ENCODE measurements at places on chromosomes 11 and 22.

DNA sequence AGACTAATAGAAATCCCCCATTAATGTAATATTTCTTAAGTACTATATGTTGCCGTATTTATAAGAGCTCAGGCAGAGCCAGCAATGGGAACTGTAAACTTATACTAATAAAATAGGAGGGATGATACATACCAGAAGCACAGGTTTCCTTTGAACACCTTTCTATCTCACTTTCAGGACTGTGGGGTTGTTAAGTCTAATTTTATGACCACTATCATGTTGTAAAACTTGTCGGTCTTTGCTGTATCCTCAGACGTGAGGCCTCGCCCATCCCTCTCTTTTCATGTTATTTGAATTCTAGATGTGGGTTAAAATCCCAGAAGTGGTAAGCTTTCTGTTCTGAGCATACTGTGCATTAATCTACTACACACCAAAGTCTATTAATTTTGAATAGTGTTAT, 1083.5 kb upstream of the TENM4 start:
- DNase-seq = no peak

- DNase-seq = no peak
Observed at GRCh38 chr22:36245805-36246356, 6.6 kb upstream of the APOL2 start.

GRCh38 chr11:71365626-71366025, 82.6 kb downstream of the DHCR7 start:
- no peak for DNase-seq

DNA sequence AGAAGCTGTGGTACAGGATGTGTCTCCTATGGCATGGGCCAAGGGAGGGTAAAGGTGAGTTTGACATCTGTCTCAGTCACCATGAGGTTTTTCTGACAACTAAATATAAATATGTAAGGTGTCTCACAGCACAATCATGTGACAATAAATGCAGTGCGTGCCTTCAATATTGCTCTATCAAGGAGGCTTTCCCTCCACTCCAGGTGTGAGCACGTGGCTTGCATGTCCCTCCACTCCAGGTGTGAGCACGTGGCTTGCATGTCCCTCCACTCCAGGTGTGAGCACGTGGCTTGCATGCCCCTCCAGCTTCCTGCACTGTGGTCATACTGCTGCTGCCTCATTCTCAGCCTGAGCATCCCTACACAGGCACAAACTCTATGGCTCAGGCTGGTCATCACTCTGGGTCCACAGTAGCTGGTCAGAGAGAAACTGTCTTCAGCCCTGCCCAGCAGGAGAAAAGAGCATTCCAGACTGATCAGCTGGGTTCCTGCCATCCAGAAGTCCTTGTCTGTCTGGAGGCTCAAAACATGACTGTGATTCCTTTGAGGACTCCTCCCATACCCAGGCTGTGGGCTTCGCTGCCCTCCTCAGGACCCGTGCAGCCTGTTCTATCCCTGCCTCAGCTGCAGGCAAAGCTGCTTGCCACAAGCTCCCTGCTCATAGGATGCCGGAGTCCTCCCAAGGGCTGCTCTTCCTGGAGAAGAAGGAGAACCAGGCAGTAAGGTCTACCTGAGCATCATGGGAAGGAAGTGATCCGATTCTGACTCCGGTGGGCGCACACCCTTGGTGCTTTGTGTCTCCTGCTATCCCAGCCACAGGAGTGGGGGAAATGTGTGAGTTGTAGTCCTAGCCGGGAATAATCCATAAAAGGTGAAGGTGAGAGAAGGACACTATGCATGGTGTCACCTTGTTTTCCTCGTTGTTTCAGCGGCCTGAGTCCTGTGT, 33.4 kb upstream of the VPREB1 start:
- no peak for DNase-seq

- DNase-seq = no peak
Observed at GRCh38 chr11:2940921-2941821, 12.0 kb upstream of the PHLDA2 start.

DNA sequence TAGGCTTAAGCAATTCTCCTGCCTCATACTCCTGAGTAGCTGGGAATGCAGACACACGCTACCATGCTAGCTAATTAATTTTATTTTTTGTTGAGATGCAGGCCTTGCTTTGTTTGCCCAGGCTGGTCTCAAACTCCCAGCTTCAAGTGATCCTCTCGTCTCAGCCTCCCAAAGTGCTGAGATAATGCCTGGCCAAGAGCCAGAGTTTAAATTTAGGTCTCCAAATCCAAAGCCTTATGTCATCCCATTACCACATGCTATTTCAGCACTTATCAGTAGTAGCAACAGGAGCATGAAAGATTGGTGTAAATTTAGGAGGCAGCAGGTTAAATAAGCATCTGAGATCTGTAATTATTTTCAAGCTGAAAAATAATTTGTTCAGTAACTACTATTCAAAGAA, 326.1 kb upstream of the ANO5 start:
- DNase-seq = no peak

DNA sequence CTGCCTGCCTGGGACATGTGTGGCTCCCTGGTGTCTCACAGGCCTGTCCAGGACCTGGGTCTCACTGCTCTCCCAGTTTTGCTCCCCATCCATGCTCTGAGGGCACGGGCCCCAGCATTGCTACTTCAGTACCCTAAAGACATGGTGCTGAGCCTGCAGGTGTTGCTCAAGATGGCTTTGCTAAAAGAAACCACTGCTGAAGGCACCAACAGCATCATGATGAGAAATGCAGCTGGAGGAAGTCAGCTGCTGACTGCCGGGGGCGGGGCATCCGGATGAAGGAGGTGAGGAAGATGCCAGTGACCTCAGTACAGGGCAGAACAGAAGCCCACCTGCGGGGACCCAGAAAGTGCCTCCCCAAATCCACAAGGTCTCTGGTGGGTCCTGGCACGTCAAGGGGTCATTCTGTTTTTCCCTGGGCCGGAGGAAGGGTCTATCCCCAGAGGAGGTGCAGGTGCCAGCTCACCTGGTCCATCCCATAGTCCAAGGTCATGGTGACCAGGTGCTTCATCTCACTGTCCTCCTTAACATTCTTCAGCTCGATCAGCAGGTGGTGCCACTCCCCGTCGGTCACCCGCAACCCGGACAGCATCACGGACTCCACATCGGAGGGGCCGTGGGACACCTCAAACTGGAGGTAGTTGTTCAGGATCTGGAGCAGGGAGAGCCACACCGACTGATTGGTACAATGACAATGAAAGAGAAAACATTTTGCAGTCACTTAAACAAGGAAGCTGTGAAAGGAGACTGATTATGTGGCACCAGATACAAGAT, 63.9 kb downstream of the TRMU start:
- DNase-seq = no peak

- no peak for DNase-seq
Observed at GRCh38 chr11:108890482-108891105, 225.7 kb downstream of the DDX10 start.

GRCh38 chr11:44941259-44942021, 9.2 kb downstream of the TP53I11 start:
- DNase-seq = no peak

DNA sequence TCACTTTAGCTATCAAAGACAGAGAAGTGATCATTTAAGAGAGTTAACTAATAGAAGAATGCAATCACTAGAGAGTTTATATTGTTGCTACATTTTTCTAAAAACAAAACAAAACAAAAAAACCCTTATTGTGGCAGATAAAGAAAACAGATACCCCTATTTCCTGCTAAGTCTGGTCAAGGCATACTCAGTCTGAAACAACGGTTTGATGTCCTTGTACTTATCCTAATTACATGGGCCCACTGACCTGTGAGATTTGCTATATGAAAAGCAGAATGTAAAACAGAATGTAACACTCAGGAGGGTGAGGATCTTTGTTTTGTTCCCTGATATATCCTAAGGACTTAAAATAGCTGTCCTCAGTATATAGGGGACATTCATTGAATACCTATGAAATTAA, 24.6 kb downstream of the MAML2 start:
- DNase-seq = no peak

DNA sequence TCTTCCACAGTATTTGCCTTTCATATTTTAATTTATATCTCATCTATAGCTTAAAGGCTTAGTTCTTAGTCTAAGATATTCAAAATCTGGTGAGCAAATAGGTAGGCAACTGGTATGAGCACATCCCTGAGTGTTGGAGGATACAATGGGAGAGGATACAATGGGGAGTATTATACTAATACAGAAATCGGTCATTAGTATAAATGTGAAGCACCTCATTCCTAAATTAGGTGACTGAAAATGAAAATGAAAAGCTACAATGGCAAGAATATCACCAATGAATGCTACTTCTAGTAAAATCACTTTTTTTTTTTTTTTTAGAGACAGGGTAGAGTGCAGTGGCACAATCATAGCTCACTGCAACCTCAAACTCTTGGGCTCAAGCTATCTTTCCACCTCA, 21.0 kb downstream of the ENTHD1 start:
- DNase-seq = no peak

- no peak for DNase-seq
Observed at GRCh38 chr22:45518580-45518991, 15.9 kb downstream of the FBLN1 start.

DNA sequence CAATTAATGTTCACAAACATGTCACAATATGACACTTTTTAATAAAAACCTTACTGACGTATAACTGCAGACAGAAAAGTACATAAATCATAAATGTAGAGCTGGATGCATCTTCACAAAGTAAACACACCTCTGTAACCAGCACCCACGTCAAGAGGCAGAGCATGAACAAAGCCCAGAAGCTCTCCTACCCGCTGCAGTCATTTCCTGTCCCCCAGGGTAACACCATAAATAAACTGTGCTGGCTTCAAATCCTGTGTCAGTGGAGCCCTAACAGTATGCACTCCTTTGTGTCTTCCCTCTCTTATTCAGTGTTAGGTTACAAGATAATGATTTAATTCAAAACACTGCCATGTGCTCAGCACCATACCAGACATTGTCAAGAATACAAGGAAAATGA, 5.7 kb downstream of the SYT13 start:
- DNase-seq = no peak

DNA sequence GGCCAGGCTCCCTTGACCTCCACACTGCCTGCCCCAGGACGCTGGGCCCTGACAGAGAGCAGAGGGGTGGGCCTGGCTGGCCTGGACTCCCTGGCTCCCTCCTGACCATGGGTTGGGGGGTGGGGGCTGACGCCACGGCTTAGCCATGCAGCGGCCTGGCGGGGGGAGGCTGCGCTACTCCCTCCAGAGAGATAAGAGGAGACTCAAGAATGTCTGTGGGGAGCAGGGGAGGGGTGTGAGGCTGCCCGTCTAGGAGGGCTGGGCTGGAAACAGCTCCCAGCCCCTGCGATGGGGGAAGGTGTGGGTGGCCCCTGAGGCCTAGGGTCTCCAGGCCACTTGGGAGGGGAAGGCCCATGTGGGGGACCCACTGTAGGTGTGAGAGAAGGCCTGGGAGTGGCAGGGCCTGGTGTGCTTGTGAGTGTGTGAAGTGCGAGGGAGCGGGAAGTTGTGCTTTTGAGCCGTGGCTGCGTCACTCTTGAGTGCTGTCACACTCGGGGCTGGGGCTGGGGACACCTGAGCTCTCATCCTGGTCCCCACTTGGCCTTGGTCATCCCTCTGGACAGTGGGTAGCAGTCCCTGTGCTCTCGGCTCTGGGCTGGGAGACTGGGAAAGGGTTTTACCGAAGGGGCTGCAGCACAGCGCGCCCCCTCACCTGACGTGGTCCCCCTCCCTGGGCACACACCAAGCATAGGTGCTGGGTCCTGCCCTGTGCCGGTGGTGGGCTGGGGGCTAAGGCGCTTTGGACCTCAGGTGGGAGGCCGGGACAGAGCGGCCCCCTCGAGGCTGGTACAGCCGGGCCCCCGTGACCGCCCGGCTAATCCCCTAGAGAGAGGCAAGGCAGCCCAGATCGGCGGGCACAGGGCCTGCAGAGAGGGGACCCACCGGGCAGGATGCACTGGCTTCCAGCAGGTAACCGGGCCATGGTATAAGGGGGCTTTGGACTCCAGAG, 2.4 kb downstream of the MYRF start:
- DNase-seq = no peak

DNA sequence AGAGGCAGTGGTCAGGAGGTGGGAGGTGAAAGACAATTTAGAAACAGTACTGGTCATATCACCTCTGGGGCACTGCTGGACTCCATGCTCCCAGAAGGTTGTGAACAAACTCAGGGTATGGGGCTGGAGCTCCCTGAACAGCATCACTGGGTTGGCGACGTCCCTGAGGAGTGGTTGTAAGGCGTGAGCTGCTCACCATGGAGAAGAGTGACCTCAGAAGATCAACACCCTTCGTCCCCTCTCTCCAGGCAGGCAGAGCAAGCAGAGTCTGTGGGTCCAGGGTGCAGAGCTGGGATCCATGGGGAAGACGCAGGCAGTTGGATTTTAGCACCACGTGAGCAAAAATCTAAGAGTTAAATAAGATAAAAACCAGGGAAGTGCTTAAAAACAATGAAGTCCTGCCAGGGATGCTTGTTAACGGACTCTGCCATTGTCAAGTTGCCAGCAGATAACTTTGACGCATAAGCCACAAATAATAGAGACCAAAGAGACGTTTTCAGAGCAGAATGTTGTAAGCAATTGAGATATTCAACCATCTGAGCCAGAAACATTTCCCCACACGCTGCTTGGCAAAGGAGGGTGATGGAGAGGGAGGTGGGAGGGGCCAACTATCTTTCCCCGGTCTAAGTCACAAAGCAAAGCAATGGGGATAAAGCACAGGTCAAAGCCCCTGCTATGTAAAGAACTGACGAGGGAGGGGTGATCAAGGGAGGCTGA, 13.6 kb downstream of the PNPLA5 start:
- DNase-seq = no peak

DNA sequence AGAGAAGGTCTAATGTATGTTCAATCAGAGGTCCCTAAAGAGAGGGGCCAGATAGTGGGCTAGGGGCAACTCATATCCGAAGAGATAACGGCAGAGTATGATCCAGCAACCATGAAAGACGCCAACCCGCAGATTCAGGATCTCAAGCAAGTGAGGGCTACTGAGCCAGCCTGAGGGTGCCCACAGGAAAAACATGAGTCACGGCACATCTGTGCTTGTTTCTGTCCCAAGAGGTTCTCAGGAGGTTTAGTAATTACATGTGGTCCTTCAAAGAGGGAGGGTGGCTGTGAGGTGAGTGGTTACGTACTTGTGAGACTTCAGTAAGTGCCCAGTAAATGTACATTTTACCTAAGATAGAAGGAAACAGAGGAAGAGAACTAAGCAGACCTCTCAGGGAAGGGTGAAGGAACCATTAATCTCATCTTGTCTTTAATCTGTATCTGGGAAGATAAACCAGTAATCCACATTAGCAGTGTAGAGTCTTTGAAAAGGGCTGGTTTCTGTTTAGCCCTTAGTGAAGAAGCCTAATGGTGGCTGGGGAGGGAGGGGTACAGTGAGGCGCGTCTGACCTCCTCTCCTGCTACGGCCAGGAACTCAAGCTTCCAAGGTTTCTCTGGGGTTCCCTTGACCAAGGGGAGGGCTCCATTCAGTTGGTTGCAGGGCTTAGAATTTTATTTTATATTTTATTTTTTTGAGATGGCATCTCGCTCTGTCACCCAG, 10.2 kb downstream of the SIRT3 start:
- DNase-seq = no peak

GRCh38 chr22:49959782-49960158, 802 bp upstream of the PIM3 start:
- DNase-seq = no peak
